ENCODE measurements at places on chromosomes 4 and X. TPM values are rescaled to one million over a fixed set of nuclear protein-coding genes. Genes with fewer than 3 reads are reported as not detected.

DNA sequence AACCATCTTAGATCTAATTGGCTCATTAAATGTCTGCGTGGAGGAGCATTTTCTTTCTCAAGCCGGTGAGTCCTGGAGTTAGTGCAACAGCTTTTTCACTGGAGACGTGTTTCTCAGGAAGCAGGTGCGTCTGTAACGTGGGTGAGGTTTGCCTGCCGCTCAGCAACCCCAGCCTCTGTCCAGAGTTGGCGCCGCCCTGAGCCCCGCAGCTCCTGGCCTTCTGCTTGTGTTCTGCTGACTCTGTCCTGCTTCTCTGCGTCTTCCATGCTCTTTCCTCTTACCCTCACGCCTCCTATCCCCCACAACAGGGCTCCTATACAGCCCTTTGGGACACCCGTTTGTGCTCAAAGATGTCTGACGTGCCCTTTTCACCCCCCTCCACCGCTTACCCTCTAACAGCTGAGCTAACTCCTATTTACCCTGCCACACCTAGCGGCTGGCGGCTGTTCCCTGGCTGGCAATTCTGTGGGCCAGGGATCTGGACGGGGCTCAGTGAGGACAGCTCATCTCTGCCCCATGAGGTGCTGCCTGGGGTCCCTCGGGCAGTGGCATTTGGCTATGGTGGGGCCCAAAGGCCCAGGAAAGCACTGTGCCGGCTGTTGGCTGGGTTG lies 18.8 kb downstream of the DOK7 start:
- DNase-seq: no peak

GRCh38 chr4:9942921-9943600 lies 78.2 kb downstream of the SLC2A9 start:
- DNase-seq: no peak

HEPH gene
- 0.50 TPM for total RNA-seq

GRCh38 chr4:16846540-16847117 lies 51.8 kb downstream of the LDB2 start:
- no peak for DNase-seq

ADGRG2 gene
- total RNA-seq: 0.15 TPM

EGFL6 gene
- 0.18 TPM for total RNA-seq

DNA sequence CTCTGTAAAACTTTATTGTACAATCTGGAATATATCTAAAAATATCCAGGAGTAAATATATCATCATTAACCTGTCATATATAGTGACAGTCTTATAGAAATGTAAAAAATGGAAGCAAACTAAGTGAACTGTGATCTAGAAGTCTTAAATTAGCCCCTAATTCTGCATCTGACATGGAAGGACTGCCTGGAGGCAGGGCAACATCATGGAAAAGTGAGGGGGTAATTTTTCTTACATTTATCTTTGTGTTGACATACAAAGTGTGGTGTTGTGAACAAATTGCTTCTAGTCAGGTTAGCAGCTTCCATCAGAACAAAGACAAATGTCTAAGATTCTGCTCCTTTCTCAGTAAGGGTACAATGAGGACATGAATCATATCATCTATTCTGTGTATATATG lies 186.3 kb downstream of the C4orf33 start:
- no peak for DNase-seq

GRCh38 chr4:120798570-120798969 lies 124.0 kb downstream of the PRDM5 start:
- DNase-seq: no peak

TLR3 gene
- 7.9 TPM for total RNA-seq

ENPEP gene
- total RNA-seq: 2.2 TPM

- no peak for DNase-seq
Measured at GRCh38 chr4:37816719-37817118, 9.8 kb upstream of the PGM2 start.

DNA sequence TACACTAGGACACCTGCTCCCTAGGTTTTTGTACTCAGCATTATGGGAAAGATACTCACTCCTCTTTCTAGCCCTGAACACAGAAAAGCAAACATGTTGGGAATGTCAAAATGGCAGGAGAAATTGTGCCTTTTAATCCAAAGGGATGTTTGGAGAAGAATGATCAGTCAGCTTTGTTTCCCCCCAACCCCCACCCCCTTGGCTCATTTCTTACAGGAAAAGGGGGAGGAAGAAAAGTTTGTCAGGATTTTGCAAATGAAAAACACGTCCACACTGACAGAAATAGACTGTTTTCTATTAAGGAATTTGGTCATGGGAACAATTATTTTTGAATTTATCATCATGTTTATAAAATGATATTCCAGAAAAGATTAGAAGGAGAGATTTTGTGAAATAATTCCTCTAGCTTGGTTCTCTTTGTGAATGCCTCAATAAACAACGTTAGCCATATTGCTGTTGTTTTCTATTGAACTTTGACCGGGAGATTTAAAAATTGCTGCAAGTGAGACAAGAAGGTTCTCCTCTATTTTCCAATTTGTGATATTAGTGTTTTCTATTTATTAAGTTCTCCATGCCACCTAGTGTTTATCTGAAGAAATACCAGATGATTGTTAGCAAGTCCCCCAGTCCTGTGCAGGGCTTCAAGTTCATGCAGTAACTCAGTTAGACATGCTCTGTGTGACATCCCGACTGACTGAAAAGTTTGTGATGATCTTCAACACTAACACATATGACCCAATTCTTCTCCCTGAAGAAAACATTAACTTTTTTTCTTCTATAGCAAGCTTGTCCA lies 31.3 kb upstream of the TFDP3 start:
- no peak for DNase-seq

CSAG3 gene
- total RNA-seq: not detected

SUPT20HL2 gene
- not detected for total RNA-seq

DNA sequence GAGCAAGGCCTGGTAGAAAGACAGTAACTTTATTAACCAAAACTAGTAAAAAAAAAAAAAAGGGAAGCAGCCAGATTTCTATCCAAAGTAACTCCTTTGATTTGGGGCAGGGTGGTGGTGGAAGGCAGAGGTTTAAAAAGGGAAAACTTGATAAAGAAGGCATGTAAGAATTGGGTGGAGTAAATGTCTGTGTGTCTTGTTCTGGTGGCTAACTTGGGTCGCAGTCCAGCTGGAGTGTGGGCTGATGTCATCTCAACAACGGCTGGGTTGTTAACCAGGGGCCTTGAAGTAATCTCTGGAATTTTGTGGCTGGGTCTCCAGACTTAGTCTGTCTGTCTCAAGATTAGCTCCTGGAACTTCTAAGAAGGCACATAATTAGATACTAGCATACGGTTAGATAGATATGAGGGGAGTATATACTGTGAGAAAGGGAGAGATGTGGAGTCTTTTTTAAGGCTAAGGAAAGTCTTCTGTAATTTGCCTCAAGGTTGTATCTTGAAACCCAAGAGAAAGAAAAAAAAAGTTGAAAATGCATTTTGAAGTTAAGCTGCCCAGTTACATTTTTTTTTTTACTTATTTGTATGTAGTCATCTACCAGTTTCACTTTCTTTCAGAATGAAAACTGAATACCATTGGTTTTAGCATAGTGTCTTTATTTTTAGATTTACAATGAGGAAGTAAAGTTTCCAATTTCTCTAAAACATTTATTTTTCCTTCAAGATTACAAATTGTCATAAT lies 48.3 kb downstream of the MTHFD2L start:
- no peak for DNase-seq

DNA sequence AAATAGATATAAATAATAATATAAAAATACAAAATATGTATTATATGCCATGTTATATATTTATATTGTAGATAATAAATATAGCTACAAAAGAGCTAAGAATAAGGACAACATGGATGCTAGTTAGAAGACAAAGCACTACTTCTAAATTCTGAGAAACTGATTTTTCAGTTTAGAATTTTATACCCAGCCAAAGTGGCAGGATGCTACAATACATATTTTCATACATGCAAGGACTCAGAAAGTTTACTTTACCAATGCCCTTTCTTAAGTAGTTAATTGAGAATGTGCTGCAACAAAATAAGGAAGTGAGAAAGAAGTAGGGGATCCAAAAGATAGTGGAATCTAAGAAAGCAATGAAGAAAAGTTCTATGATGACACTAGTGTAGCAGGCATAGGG lies 64.5 kb downstream of the PDE5A start:
- no peak for DNase-seq

DNA sequence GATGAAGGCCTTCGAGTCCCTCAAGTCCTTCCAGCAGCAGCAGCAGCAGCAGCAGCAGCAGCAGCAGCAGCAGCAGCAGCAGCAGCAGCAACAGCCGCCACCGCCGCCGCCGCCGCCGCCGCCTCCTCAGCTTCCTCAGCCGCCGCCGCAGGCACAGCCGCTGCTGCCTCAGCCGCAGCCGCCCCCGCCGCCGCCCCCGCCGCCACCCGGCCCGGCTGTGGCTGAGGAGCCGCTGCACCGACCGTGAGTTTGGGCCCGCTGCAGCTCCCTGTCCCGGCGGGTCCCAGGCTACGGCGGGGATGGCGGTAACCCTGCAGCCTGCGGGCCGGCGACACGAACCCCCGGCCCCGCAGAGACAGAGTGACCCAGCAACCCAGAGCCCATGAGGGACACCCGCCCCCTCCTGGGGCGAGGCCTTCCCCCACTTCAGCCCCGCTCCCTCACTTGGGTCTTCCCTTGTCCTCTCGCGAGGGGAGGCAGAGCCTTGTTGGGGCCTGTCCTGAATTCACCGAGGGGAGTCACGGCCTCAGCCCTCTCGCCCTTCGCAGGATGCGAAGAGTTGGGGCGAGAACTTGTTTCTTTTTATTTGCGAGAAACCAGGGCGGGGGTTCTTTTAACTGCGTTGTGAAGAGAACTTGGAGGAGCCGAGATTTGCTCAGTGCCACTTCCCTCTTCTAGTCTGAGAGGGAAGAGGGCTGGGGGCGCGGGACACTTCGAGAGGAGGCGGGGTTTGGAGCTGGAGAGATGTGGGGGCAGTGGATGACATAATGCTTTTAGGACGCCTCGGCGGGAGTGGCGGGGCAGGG lies 568 bp downstream of the HTT start:
- no peak for DNase-seq

HSD17B13 gene
- total RNA-seq: not detected

DNA sequence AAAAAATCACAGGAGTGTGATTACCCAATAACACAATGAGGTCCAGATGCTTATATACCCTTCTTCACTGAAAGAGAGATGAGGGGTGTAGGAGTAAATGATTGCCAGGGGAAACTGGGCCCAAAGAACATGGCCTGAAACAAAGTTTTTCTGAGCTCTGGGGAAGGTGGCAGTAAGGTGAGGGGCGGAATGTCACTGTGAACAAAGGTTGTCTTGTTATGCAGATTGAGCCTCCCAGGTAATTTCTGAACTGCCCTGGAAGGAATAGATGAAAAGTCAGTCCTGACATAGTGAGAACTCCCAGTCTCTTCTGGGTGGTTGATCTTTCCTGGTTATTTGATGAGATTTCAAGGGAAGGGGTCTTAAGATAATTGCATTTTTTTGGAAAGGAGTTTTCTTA lies 2.5 kb upstream of the TMEM47 start:
- DNase-seq: no peak

DNA sequence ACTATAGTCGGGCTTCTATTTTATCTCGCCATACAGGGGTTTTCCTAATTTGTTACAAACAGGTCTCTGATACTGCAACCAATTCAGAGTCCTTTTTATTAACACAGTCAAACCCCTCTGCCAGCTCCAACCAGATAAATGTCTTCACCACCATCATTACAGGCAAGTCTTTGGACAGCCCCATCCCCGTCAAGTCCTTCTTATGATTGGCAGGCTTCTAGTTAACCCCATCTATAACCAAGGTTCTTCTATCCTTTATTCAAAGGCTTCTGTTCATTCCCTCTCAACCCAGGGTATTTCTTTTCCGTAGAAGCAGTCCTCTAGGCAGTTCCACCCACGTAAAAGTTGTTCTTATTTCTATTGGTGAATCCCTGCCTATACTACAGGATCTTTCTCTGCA lies 29.9 kb upstream of the FOXR2 start:
- DNase-seq: no peak

SSX4B gene
- not detected for total RNA-seq

GNRHR gene
- total RNA-seq: not detected

DMRTC1 gene
- not detected for total RNA-seq

GYPE gene
- not detected for total RNA-seq

Data from chondrocyte (in vitro differentiated cells).